ENCODE measurements at places on chromosomes 6 and 20. TPM values are rescaled to one million over a fixed set of nuclear protein-coding genes. Genes with fewer than 3 reads are reported as not detected.

TSBP1 gene
- total RNA-seq, result not detected

- H3K27me3 ChIP-seq, result no peaks in the 10 kb centered on the region
- H3K4me1 ChIP-seq, result no peaks in the 10 kb centered on the region
- H3K27ac ChIP-seq, result no peak overlapping the region
These were observed 148.3 kb downstream of the HACE1 start for GRCh38 chr6:104711371-104711770.

GRCh38 chr6:105428342-105428957, 25.6 kb upstream of the PREP start:
- no peak for DNase-seq
- no peak overlapping the region for H3K27ac ChIP-seq
- H3K4me1 ChIP-seq, result no peaks in the 10 kb centered on the region
- peaks cover 9% of the 10 kb centered on the region for H3K27me3 ChIP-seq

GRCh38 chr6:157596886-157597285, 215.9 kb downstream of the ZDHHC14 start:
- no peak overlapping the region for H3K4me3 ChIP-seq
- H3K36me3 ChIP-seq, result peaks cover 15% of the 10 kb centered on the region
- peaks cover 25% of the 10 kb centered on the region for H3K4me1 ChIP-seq
- no peaks in the 10 kb centered on the region for H3K27me3 ChIP-seq

DNA sequence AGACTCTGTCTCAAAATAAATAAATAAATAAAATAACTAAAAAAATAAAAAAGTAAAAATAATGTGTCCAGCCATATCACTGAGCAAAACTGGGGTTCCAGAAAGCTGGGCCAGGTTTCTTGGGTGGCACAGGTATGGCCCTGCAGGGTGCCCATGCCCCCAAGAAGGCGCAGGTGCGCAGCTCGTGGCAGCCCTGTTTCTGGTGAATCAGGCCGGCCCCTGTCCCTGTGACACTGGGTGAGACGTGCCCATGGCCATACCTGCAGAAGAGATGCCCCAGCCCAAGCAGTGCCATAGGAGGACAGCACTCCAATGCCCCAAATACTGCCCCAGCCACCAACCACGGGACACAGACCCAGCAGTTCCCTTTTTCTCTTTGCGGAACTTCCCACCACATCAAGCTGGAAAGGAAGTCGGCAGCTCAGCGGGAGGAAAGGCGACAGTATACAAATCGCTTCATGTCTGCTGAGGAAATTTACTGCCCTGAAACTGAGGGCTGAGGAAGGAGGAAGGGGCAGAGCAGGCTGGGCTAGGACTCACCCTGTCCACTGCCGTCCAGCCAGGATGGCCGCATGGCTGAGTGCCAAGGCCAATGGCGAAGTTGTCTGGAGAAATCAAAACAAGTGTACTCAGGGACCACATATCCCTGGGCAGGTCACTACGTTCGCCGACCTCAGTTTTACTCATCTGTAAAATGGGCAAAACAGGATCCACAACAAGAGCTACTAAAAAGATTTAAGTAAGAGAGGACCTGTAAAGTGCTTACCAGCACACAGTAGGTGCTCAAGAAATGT, 55.4 kb downstream of the PREX1 start:
- no peaks in the 10 kb centered on the region for H3K36me3 ChIP-seq
- no peak overlapping the region for H3K4me3 ChIP-seq

GRCh38 chr6:136102991-136103688, 147.0 kb downstream of the MTFR2 start:
- H3K4me3 ChIP-seq, result no peak overlapping the region
- no peaks in the 10 kb centered on the region for H3K27me3 ChIP-seq
- no peaks in the 10 kb centered on the region for H3K4me1 ChIP-seq
- no peak for DNase-seq
- peak overlapping the region; percentile 18 for H3K27ac ChIP-seq

FOXC1 gene
- total RNA-seq, result 0.58 TPM

- no peaks in the 10 kb centered on the region for H3K36me3 ChIP-seq
- H3K4me3 ChIP-seq, result no peak overlapping the region
- no peak overlapping the region for H3K27ac ChIP-seq
These were observed 236.6 kb upstream of the QKI start for GRCh38 chr6:163177892-163178420.

- DNase-seq, result peak; percentile 84
- no peak overlapping the region for H3K4me3 ChIP-seq
- peak overlapping the region; percentile 86 for H3K27ac ChIP-seq
- no peaks in the 10 kb centered on the region for H3K27me3 ChIP-seq
These were observed 4.6 kb downstream of the SYTL3 start for GRCh38 chr6:158654498-158654897.

GRCh38 chr20:8408587-8409307, 276.7 kb downstream of the PLCB1 start:
- H3K4me1 ChIP-seq, result no peaks in the 10 kb centered on the region
- H3K4me3 ChIP-seq, result no peak overlapping the region
- no peaks in the 10 kb centered on the region for H3K27me3 ChIP-seq
- no peak for DNase-seq

DYNLT2 gene
- total RNA-seq, result 2.8 TPM

GRCh38 chr20:41650231-41650948, 32.2 kb upstream of the CHD6 start:
- H3K27ac ChIP-seq, result no peak overlapping the region
- H3K36me3 ChIP-seq, result no peaks in the 10 kb centered on the region
- no peaks in the 10 kb centered on the region for H3K4me1 ChIP-seq
- H3K27me3 ChIP-seq, result no peaks in the 10 kb centered on the region

- H3K27me3 ChIP-seq, result no peaks in the 10 kb centered on the region
- H3K27ac ChIP-seq, result no peak overlapping the region
- H3K4me1 ChIP-seq, result no peaks in the 10 kb centered on the region
- H3K36me3 ChIP-seq, result no peaks in the 10 kb centered on the region
- no peak for DNase-seq
- no peak overlapping the region for H3K4me3 ChIP-seq
These were observed 60.2 kb upstream of the L3MBTL3 start for GRCh38 chr6:129957941-129958898.

GRCh38 chr6:143040018-143040417, 20.7 kb upstream of the AIG1 start:
- H3K4me1 ChIP-seq, result no peaks in the 10 kb centered on the region
- DNase-seq, result no peak
- H3K4me3 ChIP-seq, result no peak overlapping the region
- no peak overlapping the region for H3K27ac ChIP-seq

DNA sequence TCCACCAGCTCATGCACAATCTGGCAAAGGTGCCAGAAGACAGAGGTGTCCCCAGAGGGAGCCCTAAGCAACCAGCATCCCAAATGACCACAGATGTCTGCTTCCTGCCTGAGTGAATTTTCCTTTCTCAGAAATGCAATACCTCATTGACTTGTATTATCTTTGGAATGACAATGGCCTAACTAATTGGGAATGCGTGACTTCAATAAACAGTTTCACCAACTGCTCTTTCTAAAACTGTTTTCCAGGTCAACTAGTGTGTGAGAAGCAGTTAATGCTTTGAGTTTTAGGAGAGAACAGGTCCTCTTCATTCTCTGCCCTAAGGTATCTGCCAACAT, 108.9 kb upstream of the SNX9 start:
- no peak overlapping the region for H3K27ac ChIP-seq
- no peaks in the 10 kb centered on the region for H3K27me3 ChIP-seq
- no peaks in the 10 kb centered on the region for H3K4me1 ChIP-seq
- H3K4me3 ChIP-seq, result no peak overlapping the region

ARFRP1 gene
- 56.0 TPM for total RNA-seq

GRCh38 chr6:72857791-72858585, 236.1 kb downstream of the KCNQ5 start:
- peaks cover 11% of the 10 kb centered on the region for H3K4me1 ChIP-seq
- DNase-seq, result no peak
- no peaks in the 10 kb centered on the region for H3K36me3 ChIP-seq

DNA sequence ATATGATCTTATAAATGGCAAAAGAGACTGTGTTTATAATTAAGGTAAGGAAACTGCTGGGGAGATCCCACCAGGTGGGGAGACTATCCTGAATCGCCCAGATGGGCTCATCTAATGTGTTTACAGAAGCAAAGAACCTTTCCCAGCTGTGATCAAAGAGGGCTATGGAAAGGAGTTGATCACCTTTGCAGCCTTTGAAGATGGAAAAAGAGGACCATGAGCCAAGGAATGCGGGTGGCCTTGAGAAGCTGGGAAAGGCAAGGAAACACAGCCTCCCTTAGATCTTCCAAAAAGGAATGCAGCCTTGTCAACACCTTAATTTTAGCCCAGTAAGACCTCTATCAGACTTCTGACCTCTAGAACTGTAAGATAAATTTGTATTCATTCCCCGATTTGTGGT, 66.5 kb upstream of the ADGRG6 start:
- no peaks in the 10 kb centered on the region for H3K36me3 ChIP-seq
- no peak overlapping the region for H3K27ac ChIP-seq
- no peaks in the 10 kb centered on the region for H3K27me3 ChIP-seq
- no peak overlapping the region for H3K4me3 ChIP-seq
- H3K4me1 ChIP-seq, result no peaks in the 10 kb centered on the region

DNA sequence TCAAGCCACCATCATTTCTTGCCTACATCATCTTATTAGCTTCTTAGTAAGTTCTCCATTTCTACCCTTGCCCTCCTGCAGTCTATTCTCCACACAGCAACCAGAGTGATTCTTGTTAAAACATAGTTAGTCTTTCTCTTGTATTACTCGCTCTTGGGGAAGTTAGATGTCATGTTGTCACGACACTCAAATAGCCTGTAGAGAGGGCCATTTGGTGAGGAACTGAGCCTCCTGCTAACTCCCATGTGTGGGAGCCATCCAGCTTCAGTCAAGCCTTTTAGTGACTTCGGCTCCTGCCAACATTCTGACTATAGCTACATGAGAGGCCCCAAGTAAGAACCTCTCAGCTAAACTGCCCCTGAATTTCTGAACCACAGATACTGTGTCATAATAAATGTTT, 395.4 kb downstream of the CDC5L start:
- DNase-seq, result no peak
- H3K27ac ChIP-seq, result no peak overlapping the region
- H3K4me1 ChIP-seq, result no peaks in the 10 kb centered on the region
- no peaks in the 10 kb centered on the region for H3K36me3 ChIP-seq
- H3K27me3 ChIP-seq, result no peaks in the 10 kb centered on the region
- no peak overlapping the region for H3K4me3 ChIP-seq

RBL1 gene
- total RNA-seq, result 18.8 TPM

- H3K27ac ChIP-seq, result no peak overlapping the region
- no peak for DNase-seq
- no peaks in the 10 kb centered on the region for H3K4me1 ChIP-seq
- no peaks in the 10 kb centered on the region for H3K27me3 ChIP-seq
- H3K4me3 ChIP-seq, result no peak overlapping the region
These were observed 84.4 kb downstream of the B3GAT2 start for GRCh38 chr6:70872469-70872868.

Measured in spleen (tissue), 13 donors.